Right kidney (tissue), 9 donors: ENCODE measurements at places on chromosomes 11 and 22.

- no peak for DNase-seq
Observed at GRCh38 chr11:20351751-20352262, 11.7 kb upstream of the HTATIP2 start.

GRCh38 chr11:31720671-31721365 is 90.3 kb downstream of the PAX6 start:
- DNase-seq: no peak

DNA sequence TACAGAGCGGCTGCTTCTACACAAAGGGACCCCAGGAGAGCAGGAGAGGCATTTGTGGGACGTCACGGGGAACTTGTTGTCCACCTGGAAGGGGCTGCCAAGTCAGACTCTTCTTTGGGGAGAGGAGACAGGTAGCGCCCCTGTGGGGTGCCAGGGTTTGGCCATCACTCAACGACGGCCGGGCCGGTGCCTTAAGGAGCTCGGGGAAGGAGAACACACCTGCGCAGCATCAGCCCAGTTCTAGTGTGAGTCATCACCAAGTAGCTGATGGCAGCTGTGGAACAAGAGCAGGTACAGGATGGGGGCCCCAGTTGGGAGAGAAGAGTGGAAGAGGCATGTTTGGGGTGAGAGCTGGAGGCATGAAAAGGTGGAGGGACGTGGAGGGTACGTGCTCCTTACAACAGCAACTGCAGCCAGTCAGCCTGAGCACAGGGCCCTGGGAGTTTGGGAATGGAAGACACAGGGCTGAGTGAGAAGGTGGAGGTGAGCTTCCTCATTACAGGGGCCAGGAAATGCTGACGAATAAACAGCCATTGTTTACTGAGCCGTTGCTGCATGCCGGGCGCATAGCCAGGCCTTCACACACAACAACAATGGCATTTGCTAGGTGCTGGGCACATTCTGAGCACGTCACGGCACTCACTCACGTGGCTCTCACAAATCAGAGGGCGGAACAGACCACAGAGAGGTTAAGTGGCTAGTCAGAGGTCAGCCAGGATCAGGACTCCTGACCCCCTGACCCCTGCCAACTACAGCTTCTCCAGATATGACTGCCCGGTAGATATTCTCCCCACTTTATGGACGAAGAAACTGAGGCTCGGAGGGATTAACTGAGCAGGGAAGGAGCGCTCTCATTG is 29.1 kb upstream of the TP53I11 start:
- peak; percentile 22 for DNase-seq

GRCh38 chr11:62554387-62555167 is 8.0 kb upstream of the AHNAK start:
- DNase-seq: no peak

- DNase-seq: peak; percentile 10
Observed at GRCh38 chr11:106988151-106989077, 29.9 kb downstream of the GUCY1A2 start.

- peak; percentile 65 for DNase-seq
Observed at GRCh38 chr11:31810779-31811647, at the start of gene PAX6. Gene PAX6 (minus strand): TSS chr11:31811322. CDS start chr11:31806411, 4,911 bp downstream.

- peak; percentile 70 for DNase-seq
Observed at GRCh38 chr11:93329936-93330445, 551 bp upstream of the DEUP1 start.

DNA sequence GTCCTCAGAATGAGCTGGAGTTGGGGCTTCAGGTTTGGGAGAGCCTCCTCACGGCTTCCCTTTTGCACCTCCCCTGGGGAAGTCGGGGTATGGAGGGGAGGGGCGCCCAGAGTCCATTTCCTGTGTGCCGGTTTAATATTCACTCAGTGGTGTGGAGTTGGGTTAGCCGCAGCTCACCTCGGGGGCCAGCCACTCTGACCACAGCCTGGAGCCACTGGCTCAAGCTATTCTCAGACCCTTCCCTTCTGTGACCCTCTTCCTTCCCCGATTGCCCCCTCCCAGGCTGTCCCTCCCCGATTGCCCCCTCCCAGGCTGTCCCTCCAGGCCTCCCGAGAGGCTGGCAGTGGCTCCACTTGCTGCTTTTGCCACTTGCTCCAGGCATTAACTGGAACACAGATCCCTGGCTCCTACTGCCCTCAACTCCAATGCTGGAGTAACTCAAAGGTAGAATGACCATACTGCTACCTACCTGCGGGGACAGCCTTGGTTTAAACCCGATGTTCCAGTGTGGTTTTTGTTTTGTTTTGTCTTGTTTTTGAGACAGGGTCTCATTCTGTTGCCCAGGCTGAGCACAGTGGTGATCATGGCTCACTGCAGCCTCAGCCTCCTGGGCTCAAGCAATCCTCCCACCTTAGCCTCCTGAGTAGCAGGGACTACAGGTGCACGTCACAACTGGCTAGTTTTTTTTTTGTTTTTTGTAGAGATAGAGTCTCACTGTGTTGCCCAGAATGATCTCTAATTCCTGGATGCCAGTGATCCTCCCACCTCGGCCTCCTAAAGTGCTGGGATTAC is 29.3 kb downstream of the RPUSD4 start:
- DNase-seq: no peak

DNA sequence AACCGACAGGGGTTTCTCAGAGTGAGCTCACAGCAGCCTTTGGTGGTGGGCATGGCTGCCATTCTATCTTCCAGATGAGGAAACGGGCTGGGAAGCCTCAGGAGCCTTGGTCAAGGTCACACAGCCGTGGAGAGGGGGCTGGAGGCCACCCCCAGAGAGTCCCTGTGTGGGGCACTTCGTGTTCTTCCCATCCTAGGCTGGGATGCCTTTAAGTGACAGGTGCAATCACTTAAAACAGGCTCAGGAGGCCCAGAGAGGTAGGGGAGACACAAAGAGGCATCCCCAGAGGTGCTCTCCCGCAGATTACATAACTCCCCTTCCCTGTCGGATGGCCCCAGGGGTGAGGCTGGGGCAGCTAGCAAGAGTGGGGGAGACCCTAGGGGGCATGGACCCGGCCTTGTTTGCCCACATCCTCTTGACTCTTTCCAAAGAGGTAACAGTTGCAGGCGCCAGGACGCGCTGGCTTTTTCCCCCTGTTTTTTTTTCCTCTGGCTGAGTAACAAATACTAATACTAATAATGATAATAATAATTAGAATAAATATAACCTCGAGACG is 17.5 kb upstream of the SHISAL1 start:
- DNase-seq: no peak

GRCh38 chr11:76786016-76786415 is 2.9 kb downstream of the TSKU start:
- DNase-seq: no peak

- no peak for DNase-seq
Observed at GRCh38 chr11:14359501-14360031, 583 bp upstream of the RRAS2 start.

GRCh38 chr11:103880968-103881367 is 155.5 kb upstream of the DDI1 start:
- DNase-seq: no peak

DNA sequence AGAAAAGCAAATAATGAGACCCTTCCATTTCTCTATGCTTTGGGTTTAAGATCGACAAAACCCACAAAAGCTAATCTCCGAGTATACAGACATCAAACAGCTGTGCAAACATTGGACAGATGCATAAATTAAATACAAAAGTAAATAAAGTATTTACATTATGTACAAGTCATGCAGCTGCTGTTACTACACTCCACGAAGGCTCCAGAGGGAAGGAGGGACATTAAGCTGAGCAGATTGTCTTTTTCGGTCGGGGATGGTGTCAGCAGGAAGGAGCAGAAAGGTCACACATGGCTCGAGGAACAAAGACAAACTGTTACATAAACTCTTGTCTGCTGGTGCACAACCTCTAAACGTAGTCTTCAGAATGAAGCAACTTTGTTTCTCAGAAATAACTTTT is 88.8 kb upstream of the BARX2 start:
- no peak for DNase-seq

DNA sequence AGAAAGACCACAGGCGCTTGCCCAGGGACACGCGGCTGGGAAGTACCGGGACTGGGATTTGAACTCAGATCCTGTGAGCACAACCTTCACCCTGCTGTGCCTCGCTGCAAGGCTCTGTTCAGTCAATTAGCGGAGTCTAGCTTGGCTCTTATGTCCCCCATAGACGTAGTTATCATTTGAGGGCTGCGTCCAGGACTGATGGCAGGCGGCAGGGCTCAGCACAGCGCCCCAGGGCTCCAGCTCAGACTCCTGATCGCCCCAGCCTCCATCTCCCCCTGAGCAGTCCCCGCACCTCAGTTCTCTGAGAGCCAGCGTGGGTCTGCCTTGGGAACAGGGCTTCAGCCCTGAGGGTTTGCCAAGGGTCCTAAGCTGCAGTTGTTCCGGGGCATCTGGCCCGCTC is 19.8 kb downstream of the MRGPRG start:
- DNase-seq: no peak

DNA sequence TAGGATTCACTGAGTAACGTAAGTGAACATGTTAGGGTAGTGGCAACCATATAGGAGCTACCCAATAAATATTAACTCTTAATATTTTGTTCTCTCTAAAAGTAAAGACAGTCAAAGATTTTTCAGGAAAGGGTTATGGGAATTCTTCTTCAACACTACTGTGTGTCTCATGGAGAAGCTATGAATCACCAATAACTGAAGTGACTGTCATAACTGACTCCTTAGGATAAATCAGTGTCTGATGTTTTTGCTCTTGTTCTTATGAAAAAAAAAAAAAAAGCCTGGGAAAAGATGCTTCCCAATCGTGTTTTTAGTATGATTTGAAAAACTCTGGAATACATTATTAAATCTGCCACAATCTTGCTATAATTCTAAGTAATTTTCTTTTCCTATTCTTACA is 111.2 kb upstream of the CEP126 start:
- no peak for DNase-seq

GRCh38 chr22:48824712-48825651 is 1002.7 kb downstream of the BRD1 start:
- no peak for DNase-seq

- DNase-seq: no peak
Observed at GRCh38 chr11:63404161-63404935, 34.8 kb downstream of the SLC22A9 start.

DNA sequence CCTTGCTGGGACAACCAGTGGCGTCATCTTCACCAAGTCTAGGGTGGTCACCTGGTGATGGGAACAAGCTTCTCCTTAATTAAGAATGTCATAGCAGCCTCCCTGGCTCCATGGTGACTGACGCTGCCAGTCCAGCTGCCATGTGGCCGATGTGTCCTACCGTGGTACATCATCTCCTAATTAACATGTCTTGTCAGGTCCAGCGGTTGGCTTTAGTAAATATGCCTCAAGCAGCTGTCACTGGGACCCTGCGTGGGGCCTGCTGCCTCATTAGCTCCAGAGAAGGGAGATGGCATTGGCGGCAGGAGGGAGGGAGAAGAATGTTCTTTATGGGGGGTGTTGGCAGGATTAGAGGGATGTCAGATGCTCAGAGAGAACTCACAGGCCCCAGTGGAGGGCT is 271.9 kb downstream of the ST3GAL4 start:
- no peak for DNase-seq

DNA sequence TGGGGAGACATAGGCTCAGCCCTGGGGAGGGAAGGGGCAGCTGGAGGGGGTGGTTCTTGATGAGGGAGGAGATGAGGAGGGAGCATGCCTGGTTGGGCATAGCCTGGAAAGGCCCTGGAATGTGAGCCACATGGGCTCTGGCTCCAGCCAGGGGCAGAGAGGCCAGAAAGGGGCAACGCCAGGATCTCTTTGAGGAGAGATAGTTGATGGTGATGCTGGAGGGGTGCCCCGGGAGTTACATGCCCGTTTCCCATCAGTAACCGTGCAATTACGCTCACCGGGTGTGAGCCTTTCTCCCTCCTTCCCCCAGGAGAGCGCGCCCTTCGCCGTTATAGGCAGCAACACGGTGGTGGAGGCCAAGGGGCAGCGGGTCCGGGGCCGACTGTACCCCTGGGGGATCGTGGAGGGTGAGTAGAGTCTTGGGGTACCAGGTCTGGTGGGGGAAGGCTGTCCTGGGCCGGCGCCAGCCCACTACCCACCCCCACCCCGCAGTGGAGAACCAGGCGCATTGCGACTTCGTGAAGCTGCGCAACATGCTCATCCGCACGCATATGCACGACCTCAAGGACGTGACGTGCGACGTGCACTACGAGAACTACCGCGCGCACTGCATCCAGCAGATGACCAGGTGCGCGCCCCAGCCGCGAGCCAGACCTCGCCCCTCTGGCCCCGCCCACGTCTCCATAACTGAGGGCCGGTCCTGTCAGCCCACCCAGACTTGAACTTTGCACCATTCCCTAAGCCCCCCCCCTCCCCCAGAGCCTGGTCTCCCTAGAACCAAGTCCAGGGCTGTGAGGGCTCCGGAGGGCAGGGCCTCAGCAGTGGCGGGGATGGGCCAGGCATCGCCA is 1.8 kb upstream of the GP1BB start:
- DNase-seq: no peak

DNA sequence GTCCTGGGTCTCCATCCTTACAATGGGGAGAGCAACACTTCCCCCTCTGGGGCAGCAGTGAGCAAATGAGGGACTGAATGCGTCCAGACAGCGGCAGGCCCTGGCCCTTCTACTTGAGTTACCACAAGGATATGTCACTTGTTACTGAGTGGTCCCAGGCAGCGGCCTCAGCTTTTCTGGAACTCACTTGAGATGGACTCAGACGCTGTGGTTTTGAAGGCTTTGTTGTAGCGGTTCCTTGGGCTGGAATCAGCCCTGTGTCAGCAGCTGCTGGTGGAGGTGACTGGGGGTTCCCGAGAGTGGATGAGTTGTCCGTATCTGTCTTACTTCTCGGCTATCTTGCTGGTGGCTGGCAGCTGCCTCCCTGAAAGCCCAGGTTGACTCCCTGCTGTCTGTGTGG is 77.0 kb downstream of the MICAL2 start:
- DNase-seq: no peak

- no peak for DNase-seq
Observed at GRCh38 chr11:70735976-70736375, 337.6 kb downstream of the CTTN start.

DNA sequence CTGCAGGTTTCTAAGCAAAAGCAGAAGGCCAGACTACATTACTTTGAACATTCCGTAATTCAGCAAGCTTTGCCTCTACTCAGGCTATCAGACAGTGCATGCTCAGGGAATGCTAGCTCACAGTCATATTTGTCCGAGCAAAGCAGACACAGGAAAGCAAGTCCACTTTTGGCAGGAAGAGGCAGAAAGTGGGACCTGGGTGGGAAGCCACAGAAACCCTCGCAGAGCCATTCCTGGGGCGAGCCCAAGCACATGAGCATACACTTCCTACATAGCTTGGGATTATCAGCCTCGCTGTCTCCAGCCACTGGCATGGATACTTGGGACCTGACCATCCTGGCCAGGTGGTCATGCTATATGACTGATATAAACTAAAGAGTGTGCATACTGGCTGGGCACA is 113.3 kb downstream of the TRIM29 start:
- DNase-seq: no peak

- no peak for DNase-seq
Observed at GRCh38 chr11:14275076-14275475, 83.9 kb downstream of the RRAS2 start.

DNA sequence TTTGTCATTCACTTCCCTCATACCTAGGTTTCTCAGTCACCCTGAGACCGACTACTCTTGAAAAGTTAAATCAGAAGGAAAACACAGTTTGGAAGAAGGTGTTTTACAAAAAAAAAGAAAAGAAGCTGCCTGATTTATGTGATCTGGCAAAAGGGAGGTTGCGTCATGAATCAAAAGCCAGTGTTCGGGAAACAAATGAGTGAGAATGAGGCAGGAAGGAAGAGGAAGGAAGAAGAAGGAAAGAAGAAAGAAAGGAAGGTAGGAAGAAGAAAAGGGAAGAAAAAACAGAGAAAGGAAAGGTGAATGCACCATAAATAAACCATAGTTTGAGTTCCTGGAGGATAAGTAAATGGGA is 314.6 kb downstream of the BLID start:
- DNase-seq: no peak

- DNase-seq: no peak
Observed at GRCh38 chr11:83612891-83613766, 327.0 kb upstream of the CCDC90B start.

- DNase-seq: no peak
Observed at GRCh38 chr22:32444068-32444467, 20.2 kb downstream of the BPIFC start.
